Panc1 (cell line): ENCODE measurements at places on chromosomes 11 and 22.

DNA sequence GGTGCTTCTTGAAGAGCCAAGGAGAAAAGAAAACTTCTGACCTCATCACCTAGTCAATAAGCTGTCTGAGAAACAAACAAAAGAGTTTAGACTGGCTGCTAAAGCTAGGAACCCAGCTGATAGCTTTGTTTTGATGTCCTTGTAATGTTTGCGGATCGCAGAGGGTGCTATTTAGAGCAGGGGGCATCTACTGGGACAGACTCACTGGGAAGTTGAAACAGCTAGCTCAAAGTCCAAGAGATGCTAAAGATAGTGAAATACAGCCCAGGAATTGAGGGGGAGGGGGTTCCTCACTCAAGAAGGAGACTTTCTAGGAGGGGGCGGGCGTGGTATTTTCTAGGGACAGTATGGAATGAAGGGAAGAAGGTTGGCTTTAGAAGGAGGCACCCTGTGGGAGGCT, 18.9 kb downstream of the ZBTB16 start:
- no peak for DNase-seq

- no peak for DNase-seq
Measured at GRCh38 chr22:24134090-24134846, 47.0 kb upstream of the SUSD2 start.

DNA sequence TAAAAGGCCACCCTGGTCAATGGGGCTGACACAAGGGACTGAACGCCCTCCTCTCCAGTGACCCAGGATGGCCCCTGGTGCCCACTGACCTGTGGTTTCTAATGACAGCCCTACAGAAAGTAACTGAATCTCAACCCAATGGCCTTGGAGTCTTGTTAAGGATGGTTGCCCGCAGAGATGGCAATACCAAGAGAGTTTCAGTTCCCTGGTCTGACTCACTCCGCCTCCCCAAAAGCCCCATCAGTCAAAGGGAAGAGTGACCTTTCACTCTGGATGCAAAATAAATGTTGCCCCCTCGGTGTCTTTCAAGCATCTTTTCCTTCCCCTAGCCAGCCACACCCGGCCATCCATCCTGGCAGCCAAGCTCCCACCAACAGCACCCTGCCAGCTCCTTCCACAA, 57.7 kb upstream of the ISX start:
- DNase-seq, result no peak

- DNase-seq, result no peak
Measured at GRCh38 chr11:131370090-131370751, at the start of gene NTM. NTM (plus strand) TSS chr11:131370615.

- DNase-seq, result no peak
Measured at GRCh38 chr11:118434553-118435289, 1.6 kb upstream of the KMT2A start.

DNA sequence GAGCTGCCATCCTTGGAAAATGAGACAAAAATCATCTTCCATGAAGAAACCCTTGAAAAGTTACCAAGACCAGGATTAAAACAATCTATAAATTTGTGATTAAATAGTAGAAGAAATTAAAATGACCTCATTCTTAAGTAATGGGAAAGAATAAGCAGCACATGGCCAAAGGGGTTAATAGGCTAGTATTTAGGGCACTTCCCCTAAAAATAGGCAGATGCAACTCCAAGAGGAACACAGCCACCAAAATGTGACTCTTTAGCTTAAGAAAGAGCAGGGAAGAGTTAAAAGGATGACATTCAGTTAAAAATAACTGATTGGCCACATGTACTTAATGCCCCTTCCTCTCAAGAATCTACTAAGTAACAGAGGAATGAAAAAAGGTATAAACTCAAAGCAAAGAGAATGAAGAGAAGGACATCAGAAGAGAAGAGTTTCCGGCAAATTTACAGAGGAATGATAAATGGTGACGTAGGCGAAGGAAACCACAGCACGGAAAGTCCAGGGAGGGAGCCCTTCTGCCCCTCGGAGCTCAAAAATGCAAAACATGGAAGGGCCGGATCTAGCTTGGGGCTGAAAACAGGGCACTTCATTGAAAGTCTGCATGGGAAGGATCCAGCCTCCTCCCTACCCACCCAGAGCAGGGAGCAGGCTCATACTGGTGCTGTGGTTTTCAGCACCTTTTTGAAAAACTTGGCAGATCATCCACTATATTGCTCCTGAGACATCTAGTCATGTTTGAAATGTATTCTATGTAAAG, 17.8 kb downstream of the SCUBE2 start:
- DNase-seq, result no peak

- no peak for DNase-seq
Measured at GRCh38 chr11:128326791-128327190, 260.6 kb downstream of the ETS1 start.

DNA sequence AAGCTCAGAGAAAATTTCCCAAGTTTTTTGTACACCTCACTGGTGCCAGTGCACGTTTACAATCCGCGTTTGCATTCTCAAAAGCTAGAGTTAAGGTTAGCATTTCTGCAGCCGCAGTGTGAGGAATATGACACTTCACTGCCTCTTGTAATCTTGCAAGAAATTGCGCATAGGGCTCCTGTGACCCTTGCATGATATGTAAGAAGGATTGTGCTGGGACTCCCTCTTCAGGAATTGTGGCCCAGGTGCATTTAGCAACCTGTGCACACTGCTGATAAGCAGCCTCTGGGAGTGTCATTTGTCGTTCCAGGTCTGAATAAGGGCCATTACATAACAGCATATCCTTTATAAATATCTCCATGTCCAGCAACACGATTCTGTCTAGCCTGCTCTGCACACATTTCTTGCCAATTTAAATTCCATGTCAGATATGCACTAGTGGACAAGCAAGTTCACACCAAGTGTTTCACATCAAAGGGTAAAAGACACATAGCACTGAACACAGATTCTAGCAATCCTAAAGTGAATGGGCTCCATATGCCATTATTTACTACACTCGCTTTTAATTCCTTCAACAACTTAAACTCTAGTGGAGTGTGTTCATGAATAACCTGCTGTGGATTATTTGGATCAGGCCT, 69.2 kb upstream of the INCENP start:
- peak; percentile 38 for DNase-seq

DNA sequence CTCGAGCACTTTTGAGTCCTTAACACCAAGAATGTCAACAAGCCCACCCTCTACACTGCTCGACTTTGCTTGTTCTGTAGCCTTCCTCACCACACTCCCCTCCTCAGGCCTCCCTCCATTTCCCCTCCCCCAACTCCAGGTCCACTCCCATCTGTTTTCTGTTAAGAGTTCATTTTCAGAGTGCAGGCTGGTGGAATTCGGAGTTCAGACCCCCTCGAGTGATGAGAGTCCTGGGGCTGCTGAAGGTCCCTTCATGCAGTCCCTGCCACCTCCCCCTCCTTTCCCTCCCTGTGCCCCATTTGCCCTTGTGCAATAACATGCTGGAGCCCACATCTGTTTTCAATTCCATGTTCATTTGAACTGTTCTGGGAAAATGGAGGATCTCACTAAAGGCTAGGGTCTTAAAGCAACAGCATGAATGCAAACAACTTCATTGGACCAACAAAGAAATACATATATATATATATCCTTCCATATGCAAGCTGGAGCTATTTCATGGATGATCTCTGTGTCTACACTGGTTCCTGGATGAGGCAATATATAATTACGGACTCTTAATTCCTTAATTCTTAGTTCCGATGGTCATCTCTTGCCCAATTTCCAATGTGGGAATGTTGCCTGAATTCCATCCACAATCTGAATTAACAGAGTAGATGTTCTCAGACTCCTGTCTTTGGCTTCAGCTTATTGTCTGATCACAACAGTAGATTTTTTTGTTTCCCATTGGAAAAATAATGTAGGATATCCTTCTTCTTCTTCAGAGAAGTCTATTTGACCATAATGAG, 340.4 kb downstream of the ETS1 start:
- no peak for DNase-seq

DNA sequence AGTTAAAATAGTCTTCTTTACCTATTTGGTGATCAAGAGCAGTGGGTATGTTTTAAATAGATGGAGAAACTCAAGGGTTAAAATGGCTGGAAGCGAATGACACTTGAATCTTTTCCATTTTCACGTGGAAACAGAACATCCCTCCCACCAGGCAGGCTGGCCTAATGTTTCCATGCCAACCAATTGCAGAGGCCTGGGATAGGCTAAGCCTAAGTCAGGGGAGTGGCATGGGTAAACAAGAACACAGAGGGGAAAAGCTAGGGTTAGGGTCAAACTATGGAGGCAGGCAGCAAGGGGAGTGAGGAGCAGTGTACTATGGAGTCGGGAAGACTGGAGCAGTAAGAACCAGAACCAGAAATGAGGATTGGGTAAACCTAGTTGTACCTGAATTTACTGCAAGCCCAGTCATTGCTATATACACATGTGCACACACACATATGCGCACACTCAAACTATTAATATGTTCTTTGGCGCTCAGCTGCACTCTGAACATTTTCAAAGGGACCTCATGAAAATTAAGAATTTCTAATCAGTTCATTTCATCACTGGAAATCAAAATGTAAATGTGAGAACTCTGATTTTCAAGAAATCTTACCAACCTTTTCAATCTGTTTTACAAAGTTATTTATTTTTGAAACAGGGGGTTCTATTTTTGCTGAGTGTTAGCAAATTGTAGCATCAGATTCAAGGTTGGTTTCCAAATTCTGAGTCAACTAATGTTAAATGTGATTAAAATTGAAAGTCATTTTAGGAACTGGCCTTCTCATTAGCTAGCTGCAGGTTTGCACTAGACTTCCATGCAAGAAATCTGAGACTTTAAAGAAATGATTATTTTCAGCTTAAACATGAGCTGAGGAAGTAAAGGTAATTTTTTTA, 327.0 kb upstream of the CCDC90B start:
- DNase-seq, result no peak

DNA sequence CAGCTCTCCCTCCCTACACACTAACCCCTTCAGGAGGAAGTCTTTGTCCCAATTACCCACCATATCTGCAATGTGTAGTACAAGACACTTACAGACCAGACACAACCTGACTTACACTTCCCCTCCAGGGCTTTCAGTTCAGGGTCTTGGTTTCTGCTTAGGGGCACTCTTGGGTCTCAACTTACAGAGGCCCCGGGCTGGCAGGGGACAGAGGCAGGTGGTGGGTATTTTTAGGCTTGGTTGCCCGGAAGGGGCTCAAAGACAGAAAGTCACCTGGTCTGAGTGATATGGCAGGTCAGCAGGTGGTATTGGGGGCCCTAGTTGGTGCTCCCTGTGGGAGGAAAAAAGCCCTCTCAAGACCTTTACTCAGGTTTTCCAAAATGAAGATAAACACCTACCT, 3.4 kb upstream of the TMEM184B start:
- no peak for DNase-seq

DNA sequence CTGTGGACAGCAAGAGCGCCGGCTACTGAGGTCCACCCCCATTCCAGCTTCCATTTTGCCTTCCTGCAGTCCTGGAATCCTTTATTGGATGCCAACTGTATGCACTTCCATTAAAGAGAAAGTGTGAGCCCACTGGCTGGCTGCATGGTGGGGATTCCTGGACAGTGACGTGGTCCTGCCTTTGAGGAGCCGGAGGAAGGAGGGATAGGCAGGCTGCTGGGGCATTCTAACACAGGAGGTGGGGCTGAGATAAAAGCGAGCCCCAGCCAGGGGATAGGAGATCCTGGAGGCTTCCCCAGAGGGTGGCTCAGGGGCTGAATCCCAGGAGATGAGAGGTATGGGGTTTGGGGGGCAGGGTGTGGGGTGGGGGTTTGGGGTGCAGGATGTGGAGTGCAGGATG, 984.7 kb downstream of the BRD1 start:
- DNase-seq, result no peak

- no peak for DNase-seq
Measured at GRCh38 chr11:73159297-73159696, 17.2 kb upstream of the FCHSD2 start.

DNA sequence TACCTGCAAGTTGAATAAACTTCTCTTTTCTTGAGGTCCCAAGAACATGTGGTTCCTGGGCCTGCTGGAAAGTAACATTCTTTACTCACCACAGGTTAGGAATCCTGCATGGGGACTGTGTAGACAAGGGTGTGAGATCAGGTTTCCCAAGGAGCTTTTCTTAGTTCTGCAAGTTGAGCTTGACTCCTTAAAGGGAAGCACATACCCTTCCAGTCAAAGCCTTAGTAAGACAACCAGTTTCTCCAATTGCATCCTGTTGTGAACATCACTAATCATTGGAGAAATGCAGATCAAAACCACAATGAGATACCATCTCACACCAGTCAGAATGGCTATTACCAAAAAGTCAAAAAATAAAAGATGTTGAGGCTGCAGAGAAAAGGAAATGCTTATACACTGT, 48.3 kb upstream of the PAK1 start:
- no peak for DNase-seq

- DNase-seq, result no peak
Measured at GRCh38 chr22:44814266-44815098, 62.1 kb downstream of the ARHGAP8 start.

DNA sequence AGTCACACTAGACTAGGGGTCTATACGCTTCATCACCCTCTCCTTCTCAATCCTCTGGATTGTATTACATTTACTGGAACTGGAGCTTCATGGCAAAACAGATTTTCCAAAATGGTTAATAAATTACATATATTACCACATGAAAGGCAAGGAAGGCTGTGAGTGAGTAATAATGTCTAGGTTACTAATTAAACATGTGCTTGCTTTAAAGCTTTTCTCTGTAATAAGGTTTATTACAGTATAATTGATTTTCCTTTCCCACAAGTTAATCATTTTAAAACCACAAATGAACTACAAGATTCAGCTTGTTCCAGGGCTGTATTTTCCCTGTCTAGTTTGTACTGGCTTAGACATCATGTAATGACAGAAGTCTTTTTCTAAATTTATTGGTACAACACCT, 25.6 kb downstream of the MMP13 start:
- no peak for DNase-seq

GRCh38 chr11:124946735-124947141, 7.3 kb upstream of the CCDC15 start:
- no peak for DNase-seq

DNA sequence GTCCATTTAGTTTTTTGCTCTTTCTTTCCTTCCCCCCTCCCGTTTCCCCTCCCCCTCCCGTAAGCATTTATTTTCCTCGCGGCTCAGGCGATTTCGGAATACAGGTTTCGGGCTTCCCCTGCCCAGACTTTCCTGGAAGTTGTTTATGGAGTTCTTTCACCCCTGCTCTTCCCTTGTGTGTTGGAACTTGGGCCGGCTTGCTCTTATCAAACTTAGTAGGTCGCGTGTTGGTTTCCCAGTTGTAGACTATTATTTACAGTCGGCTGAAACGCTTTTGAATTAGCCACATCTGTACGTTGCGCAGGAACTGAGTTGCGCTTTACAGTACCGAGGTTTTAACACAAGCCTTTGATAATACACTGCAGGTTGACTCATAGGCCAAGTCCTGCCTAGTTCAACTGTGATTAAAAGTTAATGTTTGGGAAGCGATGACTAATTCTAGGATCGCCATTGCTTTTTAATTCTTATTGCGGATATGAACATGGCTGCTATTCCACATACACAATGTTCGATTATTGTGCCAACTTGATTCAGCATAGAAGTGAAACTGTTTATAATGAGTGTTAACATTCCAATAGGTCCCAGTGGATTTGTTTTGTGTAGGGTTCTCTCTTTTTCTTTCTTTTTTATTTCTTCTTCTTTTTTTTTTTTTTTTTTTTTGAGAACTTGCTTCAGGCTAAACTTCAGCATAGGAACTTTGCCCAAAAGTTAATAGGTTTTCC, 1.7 kb downstream of the YAP1 start:
- DNase-seq, result peak; percentile 94
